Effector CD8-positive, alpha-beta T cell (primary cell): ENCODE measurements at places on chromosomes 11 and 22.

- no peak for DNase-seq
Observed at GRCh38 chr22:31089160-31090100, 8.3 kb downstream of the SMTN start.

DNA sequence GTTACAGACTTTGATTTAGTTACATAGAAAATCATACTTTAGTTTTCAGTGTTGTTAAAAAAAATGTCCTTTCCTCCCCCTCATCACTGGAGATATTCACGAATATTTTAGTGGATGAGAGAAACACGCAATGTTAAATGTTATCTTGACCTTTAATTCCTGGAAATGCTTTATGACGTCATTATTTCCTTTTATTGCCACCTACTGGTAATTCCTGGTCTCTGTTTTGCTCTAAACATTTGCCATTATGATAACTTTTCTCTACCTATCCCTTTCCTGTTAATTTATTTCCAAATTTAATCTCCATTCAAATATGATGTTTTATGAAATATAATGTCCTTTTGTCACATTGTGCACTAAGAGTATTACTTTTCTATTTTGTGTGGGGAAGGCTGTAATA, 770.6 kb downstream of the FAM181B start:
- DNase-seq, result no peak

- peak; percentile 48 for DNase-seq
Observed at GRCh38 chr11:118342503-118343161, at the start of gene CD3D. Gene CD3D, minus strand, starts transcription at chr11:118342705. Its CDS starts 98 bp downstream, at chr11:118342607.

DNA sequence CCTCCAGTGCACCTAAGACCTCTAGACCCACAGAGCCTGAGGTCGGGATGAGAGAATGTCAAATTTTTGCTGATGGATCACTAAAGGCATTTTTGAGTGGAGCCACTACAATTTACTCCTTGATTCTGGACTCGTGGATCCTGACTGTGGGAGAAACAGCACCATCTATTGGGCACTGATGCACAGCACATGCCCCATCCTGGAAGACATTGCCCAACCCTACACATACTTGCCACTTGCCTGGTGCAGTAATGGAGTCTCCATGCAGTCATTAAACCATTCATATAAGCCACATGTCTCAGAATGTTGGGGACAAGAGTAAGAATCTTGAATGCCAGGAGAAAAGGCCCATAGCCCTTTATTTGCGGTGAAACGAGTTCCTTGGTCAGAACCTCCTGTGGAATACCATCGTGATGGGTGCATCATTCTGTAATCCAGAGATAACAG, 103.9 kb downstream of the GGTLC2 start:
- no peak for DNase-seq

DNA sequence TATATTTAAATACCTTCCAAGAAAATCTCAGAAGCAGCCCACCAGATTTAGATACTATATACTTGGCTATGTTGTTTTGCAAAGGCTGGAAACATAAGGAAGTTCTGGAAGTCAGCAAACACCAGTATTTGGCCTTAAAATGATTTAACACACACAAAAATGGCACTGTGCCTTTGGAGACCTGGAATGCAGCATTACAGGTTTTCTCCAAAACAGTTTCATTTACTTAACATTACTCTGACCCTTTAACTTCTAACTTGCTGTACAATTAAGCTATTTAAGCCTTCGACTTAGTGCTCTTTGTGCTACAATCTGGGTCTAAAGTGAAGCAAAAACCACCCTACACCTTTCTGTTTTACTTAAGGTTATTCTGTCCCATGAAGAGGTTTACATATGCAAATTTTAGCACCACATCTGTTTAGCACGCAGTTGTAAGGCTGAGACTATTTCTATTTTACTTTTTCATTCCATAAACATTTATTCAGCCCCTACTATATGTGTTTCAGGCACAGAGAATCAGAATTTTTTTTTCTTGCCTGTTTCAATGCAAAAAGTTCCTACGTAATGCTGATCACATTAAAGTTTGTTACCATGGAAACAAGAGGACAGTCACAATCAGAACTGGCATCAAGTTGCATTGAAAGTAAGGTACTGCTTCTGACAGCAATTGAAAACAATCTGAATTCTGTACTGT, 70.3 kb downstream of the MAML2 start:
- no peak for DNase-seq

GRCh38 chr11:125072218-125072960, 9.3 kb downstream of the SLC37A2 start:
- DNase-seq, result no peak

- peak; percentile 49 for DNase-seq
Observed at GRCh38 chr22:50270666-50271394, 650 bp upstream of the MAPK11 start.

- DNase-seq, result peak; percentile 33
Observed at GRCh38 chr22:27801616-27802345, at the start of gene MN1. Gene MN1, minus strand, starts transcription at chr22:27801756. Its CDS starts 1,213 bp downstream, at chr22:27800543.

- no peak for DNase-seq
Observed at GRCh38 chr11:64474680-64475079, 115.7 kb downstream of the RPS6KA4 start.

- no peak for DNase-seq
Observed at GRCh38 chr11:81222491-81222890, 1511.2 kb downstream of the FAM181B start.

DNA sequence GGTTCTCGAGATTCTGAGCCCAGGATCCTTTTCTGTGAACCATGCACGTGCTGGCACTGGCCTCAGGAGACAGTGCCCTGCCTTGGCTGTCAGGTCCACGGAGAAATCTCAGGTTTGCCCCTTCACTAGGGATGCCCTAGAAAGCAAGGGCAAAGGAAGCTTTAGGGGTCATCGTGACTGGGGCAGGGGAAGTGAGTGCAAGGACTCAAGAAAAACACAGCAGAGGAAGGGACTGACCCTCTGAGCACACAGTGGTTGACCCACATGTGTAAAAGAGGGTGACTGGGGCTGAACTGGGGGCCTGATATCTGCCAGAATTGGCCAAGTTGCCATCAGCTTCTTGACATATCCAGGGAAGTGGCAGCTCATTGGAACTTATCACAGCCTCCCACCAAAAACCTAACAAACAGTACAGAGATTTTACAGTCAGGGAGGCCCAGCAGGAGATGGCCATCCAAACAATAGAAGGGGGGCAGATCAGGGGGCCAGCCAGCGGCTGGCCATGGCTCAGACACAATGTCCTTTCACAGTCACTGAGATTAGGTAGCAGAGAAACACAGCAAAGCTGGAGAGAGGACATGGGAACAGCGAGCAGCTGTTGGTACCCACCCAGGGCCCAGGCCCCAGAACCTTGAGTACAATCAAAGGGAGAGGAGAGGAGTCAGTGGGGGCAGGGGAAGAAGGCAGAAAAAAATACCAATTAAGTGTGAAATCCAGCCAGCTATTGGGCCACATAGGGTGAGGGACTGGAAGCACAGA, 4.4 kb downstream of the TMEM121B start:
- DNase-seq, result no peak

DNA sequence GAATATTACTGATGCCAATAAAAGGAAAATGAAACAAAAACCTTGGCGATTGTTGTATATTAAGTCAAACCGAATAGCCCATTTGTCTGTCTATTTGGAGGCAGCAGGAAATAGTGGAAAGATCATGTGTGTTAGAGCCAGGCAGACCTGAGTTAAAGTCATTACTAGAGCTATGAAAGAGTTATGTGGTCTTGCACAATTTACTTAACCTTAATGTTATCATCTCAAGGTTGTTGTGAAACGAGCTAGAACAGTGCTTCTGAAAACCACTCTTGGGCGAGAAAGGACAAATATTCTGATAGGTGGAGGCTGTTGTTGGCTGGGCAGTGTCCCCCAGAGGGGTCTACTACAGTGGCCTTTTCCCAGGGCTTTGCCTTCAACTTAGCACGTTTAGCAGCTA, 60.0 kb upstream of the NUP160 start:
- DNase-seq, result no peak

DNA sequence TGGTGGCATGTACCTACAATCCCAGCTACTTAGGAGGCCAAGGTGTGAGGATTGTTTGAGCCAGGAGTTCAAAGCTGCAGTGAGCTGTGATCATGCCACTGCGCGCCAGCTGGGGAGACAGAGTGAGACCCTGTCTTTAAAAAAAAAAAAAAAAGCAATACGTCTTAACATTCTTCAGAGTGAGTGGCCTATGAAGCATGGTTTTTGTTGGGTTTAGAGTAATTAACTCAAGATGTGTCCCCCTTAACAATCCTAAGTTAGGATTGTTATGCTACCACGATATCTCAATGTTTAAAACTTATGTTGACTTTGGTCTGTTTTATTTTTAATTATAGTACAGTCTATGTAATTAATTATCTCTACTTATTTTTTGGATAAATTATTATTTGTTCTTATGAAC, 156.1 kb downstream of the HIPK3 start:
- DNase-seq, result no peak

DNA sequence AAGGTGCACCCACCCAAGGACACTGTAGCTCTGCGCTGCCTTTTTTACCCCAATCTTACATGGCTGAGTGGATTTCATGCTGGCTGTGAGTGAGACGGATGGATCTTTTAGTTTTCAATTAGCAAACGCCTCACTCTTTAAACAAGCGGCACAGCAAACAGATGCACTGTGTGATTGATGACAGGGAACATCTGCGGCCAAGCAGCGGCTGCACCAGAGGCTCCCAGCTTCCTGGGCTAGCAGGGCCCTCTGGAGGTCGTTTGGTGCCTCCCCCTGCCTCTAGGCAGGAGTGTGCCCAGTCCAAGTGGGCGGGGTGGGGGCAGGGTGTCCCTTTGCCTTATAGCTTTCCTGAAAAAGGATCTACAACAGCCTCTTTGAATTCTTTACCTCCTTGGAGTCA, 2.1 kb upstream of the DRD2 start:
- no peak for DNase-seq

DNA sequence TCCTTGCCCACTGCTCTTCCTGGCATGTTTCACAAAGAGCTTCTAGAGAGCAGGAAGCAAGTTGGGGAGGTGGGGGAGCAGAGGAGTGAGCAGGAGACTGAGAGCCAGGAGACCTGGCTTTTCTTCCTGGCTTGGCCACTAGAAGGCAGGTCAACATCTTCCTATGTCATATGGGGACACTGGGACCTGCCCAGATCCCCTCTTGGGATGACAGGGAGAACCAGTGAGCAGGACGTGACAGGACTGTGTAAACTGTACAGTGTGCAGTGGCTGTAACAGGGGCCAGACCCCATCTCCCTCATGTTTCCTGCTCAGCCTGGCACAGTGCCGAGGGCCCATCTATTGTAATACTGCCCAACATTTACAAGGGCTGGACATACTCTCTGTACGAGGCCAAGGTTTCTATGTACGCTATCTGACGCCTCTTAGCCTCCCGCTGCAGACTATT, 29.4 kb downstream of the GDPD5 start:
- DNase-seq, result no peak

DNA sequence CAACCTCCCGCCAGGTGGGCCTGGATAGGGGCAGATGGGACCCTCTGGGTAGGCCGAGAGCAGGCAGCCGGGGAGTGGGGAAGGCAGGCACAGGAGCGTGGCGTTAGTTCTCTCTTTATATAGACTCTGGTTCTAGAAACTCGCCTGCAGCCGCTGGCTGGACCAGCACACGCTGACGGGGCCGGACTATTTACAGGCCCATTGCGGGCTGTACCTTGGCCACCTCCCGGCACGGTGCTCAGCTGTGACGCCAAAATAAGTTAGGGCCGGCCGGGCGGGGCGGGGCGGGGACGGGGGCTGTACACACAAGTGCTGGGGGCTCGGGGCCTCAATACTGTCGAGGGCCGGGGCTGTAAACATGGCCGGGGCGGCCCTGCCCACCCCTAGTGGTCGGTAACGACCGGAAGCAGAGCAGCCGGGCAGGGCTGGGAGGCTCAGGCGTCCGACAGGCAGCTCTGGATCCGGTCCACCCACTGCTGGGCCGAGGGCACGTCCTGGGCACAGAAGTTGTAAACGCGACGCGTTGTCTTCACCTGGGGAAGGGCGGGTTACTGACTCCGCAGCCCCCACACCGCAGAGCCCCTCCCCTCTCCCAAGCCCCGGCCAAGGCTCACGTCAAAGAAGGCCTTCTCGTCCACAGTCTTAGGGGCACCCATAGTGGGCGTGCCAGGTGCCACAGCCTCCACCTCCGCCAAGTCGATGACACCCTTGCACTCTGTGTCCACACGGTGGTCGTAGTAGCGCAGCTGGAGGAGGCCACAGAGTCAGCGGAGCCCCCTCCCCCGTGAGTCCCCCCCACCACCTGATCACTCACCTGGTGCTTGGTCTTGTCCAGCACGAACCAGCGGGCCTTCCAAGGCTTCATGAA, 27.9 kb downstream of the SBF1 start:
- no peak for DNase-seq

DNA sequence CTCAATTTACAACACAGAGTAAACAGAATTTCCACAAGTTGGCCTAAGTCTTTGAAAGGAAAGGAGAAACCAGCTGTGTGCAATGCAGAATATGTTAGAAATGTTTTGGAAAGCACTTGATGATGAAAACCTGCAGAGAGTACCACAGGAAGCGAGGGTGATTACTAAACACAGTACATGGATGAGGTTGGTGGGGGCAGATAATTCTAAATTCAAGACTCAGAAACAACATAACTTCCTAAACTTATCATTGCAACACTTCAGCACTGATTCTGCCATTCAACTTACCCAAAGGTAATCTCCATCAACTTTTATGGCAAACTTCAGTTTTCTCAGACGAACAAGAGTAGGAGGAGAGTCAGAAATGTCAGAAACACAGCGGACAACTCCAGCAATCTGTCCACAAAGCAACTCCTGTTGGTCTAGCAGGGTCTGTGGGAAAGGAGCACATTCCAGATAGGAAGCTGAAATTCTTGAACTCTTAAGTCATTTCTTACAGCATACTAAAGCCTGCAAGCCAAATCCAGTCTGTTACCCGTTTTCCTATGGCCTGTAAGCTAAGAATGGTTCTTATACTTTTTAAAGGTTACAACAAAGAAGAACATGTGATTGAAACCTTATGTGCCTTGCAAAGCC, 6.8 kb downstream of the HPS4 start:
- no peak for DNase-seq

- no peak for DNase-seq
Observed at GRCh38 chr11:6657346-6657745, 1.7 kb upstream of the DCHS1 start.

DNA sequence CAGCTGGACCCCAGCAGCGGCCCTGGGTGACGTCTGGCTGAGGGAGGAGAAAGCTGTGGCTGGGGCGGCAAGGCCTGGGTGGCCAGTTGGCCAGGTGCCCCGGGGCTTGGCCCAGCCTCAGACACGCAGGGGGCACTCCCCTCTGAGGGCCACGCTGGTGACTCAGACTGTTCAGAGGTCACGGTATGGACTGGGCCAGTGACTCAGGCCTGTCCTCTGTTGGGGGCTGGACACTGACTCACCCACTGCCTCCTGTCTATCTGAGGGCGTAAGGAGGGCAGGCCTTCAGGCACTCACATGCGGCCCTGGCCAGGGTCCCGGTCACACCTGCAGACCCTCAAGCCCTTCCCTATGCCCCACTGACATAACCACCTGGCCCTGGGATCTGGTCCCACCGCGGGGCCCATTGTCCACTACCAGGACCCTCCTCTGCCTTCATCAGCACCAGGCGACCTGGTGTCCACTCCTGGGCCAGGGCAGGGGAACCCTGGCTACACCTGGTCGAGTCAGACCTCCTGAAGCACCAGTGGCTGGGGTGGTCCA, 3.7 kb upstream of the MUC5AC start:
- no peak for DNase-seq
